ENCODE measurements at places on chromosomes 1 and 21.

- DNase-seq = peak; percentile 71
Measured at GRCh38 chr1:84387480-84388163, 10.7 kb upstream of the DNASE2B start.

GRCh38 chr21:35838350-35838749 is 222.0 kb downstream of the SETD4 start:
- DNase-seq = no peak

DNA sequence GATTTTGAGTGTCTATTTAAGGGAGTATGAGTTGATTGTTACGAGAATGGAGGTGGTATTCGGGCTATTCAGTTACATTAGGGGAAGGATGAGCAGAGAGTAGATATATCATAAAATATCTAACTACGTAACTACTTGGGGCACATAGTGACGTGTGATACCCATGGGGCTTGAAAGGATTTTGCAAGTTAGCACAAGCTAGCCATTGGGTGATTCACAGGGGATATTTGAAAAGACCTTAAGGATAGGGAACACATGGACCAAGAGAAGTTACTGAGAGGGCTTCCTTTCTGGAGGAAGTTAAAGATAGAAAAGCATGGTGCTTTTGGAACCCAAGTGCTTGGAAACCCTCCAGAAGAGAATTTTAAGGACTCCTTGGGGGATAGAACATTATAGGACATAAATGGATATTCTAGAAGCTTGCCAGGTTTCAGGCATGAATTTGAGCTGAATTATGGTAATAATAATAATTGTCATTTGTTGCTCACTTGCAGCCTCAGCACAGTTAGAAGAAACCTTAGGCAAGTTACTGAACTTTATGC is 5.4 kb downstream of the DISP1 start:
- no peak for DNase-seq

- DNase-seq = no peak
Measured at GRCh38 chr1:41773842-41774241, 144.9 kb downstream of the HIVEP3 start.

GRCh38 chr1:22612671-22613571 is 23.5 kb upstream of the C1QA start:
- DNase-seq = no peak

DNA sequence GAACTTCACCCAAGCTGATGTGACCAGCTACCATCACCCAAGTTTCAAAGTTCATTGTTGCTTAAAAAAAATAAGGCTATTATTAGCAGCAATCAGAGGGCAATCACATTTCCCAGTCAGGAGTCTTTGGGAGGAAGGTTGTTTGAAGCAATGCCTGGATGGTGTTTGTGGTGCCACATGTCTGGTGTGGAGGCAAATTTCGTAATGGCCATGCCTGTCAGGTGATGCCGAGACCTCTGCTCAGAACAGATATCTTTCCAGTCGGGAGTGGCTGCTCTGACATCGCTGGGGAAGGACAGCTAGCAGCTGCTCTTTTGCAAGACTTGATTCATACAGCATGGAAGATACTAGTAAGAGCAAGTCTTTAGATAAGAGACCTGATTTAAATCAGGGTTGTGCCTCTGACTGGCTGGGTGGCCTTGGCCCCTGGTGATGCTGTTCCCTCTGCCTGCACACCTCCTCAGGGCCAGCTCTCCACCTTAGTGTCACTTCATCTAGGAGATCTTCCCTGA is 187.8 kb upstream of the JUN start:
- DNase-seq = no peak

DNA sequence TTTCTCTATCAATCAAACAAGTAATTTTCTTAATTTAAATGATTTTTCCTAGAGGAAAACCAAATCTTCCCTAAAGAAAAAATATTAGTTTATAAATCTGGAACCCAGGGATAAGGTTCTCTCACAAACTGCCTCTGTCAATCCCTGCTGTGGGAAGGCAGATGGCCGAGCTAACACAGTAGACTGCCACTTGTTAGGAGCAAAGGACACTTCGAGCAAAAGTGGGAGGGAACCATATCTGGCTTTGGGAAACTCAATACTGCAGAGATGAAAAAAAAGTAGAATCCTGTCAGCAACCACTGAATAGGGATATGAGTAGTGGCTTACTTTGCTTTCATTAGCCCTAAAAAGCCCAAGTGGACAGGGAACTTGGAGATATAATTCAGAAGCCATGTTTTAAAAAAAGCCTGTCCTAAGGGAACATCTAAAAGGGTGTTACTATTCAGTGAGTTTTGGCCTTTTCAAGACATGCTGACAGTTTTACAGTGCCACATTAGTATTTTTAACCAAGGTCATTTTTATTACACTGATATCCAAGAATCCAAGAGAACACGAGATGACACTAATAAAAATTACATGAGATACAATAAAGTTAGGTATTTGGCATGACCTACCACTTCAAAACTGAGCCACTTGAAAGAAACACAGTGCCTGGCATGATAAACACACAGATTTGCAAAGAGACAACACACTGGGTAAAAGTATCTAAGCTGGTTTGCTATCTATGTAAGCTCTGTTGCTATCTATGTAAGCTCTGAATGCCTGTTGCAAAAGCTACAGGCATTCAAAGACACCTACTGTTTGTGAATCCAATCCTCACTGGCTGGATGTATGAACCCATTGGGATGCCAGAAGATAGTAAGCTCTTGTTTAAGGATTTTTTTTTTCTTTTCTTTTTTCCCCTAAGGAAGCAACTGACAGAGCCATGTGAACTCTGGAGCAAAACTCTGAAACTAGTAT is 21.4 kb downstream of the TEX38 start:
- DNase-seq = no peak

- DNase-seq = no peak
Measured at GRCh38 chr1:217881607-217882332, 250.6 kb downstream of the SPATA17 start.
